ENCODE measurements at places on chromosomes 7 and 10.

GRCh38 chr7:34190299-34190698 is 285.0 kb downstream of the BMPER start:
- no peak for DNase-seq

DNA sequence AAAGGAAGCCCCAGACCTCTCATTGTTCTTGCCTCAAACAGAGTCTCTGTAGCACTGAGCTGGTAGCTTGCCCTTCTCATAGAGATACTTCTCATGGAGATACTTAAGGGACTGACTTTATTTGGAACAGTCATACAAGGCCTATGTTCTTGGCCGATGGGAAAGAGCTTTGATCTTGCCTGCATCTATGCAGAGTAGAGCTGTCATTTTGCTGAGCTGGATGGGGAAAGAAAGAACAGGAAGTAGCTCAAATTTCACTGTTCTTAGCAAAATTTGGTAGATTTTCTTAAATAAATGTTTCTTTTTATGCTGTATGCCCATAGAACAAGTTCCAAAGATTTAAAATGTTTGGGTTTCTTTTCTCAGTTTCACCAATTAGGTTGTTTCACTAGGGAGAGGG is 119.3 kb upstream of the SEC61G start:
- no peak for DNase-seq

DNA sequence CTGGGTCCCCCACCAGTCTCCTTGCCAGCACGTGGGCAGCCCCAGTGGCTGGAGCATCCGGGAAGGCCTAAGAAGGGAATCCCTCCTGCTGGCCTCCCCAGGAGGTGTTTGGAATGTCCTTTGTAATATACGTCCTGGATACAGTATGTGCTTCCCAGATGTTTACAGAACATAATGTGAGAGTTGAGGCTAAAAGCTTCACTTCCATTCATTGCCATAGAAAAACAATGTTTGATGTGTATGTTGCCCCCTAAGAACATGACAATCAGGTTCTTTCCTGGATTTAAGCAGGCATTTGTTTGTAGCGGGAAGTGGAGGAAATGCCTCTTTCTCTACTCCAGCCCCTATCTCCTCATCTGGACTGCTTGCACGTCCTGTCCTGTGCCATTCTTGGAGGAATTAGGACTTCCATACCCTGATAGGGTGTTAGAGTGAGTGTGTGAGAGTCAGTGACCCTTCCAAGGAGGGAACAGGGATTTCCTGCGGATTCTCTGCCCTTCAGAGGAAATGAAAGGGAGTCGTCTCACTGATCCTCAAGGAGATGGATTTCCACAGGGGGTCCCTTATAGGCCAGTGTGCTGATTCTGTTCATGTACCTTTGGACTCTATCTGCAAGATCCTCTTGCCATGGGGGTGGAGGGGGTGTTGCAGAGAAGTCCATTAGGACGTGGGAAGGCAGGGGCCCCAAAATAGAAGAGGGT is 1.2 kb downstream of the IGFBP1 start:
- DNase-seq, result no peak

DNA sequence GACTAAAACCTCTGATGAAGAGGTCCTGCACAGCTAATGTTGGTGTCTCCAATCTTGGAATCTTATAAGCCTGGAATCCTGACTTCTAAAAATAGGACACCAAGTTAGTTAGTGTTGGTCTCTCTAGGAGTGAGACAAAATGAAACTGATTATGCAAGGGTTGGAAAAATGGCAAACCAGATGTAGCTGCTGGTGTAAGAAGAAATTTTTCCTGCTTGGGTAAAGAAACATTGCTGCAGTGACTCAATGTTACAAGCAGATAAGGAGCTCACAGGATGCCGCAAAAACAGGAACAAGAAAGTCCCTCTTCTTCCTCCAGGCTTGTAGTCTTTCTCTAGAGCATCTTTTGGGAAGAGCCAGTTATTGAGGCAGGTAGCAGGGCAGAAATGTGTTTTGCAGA is 449.0 kb downstream of the ETV1 start:
- DNase-seq, result no peak

DNA sequence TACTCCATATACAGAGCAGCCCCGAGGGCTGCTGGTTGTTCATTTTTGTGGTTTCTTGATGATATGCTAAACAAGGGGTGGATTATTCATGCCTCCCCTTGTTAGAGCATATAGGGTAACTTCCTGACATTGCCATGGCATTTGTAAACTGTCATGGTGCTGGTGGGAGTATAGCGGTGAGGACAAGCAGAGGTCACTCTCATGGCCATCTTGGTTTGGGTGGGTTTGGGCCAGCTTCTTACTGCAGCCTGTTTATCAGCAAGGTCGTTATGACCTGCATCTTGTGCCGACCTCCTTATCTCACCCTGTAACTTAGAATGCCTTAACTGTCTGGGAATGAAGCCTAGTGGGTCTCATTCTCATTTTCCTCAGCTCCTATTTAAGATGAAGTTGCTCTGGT is 31.3 kb downstream of the GNAT3 start:
- no peak for DNase-seq

GRCh38 chr7:110568932-110569331 is 522.0 kb upstream of the LRRN3 start:
- no peak for DNase-seq

- DNase-seq, result no peak
Measured at GRCh38 chr7:721619-722248, 4.8 kb upstream of the DNAAF5 start.

- no peak for DNase-seq
Measured at GRCh38 chr7:94223375-94224084, 171.2 kb upstream of the COL1A2 start.

DNA sequence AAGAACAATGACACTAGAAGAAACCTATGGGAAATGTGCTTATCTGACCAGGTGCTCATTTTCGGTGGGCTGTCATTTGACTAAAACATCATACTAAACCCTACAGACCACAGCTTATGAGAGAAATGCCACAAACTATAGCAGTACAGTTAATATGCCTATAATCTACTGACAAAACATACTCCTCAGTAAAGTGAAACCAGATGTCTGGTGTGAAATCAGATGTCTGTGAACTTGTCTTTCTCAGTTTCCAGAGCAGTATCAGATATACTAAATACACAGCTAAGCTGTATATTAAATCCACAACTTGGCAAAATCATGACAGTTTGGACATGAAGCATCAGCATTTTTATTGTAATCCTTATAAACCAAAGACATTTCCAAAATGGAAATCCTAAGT is 3.3 kb downstream of the IMMP2L start:
- DNase-seq, result no peak

Measured in NCI-H2029 (cell line).